NCI-H1092 (cell line): ENCODE measurements at places on chromosomes 1 and 21.

- DNase-seq, result no peak
Measured at GRCh38 chr1:156463874-156464273, 36.7 kb downstream of the MEF2D start.

DNA sequence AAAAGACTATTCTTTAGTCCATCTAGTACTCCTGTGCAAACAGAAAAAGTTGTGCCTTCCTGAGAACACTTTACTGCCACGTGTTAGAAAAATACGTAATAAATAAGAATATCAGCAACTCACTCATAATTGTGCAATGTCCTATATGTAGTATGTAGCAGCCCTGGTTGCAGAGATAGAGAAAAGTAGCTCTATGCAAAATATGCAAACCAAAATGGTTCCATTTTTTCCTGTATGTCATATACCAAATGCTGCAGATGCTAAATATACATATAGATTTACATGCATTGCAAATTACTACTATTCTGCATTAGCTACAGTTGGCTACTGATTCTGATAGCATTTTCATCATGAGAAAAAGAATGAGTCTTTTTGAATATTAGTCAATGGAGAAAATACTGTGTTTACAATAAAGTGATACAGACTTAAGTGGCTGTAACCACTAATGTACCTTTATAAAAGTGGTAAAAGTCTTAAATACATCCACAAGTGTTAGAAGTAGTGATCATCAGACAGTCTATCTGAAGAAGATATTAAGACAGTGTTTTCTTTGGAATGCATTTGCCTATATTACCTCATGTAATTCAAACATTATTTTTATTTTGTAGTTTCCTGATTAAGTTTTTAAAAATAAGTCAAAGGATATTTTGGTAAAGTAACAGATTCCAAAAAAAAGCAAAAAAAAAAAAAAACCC is 19.8 kb downstream of the NME7 start:
- no peak for DNase-seq

DNA sequence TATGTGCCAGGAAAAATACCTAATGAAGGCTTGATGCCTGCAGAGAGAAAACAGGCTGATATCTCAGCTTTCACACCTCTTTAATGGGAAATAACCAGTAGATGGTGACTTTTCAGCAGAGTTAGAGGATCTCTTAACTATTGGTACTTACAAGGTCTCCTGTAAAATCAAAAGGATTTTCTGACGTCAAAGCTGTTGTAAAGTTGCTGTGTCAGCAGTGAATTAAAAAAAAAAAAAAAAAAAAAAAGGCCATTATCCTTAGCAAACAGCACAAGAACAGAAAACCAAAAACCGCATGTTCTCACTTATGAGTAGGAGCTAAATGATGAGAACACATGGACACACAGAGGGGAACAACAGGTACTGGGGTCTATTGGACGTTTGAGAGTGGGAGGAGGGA is 349.1 kb downstream of the AMY1C start:
- DNase-seq, result no peak

GRCh38 chr1:15349133-15349532 is 60.6 kb upstream of the EFHD2 start:
- DNase-seq, result no peak

- no peak for DNase-seq
Measured at GRCh38 chr21:33655588-33656221, 13.4 kb downstream of the ITSN1 start.
